Activated T-helper 9 cell treated with anti-CD3 and anti-CD28 coated beads, Interleukin-2, amount 50 U/mL, for 16 hours (primary cell): ENCODE measurements at places on chromosomes 2 and 18.

DNA sequence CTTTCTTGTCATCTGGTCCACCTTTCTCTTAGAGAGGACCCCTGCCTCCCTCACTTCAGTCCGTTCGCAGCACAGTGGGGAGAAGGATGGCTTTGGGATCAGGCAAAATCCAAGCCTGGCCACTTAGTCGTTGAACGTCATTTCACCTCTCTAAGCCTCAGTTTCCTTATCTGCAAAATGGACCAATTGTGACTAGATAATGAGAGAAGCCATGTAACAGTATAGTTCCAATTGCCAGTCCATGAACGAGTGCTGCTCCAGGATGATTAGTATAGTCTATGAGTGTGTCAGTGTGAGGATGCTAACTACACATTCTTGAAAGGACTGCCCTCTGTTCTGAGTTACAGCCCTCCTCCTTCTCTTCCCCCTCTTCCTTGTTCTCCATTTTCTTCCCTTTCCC is 1.1 kb downstream of the INHA start:
- DNase-seq: no peak

DNA sequence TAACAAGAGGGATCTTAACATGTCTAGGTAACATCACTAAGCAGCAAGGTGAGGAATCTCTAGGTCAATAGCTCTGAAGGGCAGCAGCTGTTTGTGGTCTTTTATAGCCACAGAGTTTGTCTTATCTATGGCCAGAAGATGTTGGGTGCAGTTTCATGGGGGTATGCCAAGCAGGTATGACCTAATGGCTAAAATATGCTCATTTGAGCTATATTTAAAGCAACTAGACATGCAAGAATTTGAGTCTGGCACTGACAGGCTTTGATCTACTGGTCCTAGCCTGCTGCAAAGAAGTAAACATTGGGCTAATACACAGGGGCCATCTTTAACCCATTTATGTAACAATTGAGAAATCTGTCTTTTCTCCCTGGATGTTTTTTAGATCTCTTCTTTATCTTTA is 13.9 kb upstream of the UGP2 start:
- DNase-seq: no peak

DNA sequence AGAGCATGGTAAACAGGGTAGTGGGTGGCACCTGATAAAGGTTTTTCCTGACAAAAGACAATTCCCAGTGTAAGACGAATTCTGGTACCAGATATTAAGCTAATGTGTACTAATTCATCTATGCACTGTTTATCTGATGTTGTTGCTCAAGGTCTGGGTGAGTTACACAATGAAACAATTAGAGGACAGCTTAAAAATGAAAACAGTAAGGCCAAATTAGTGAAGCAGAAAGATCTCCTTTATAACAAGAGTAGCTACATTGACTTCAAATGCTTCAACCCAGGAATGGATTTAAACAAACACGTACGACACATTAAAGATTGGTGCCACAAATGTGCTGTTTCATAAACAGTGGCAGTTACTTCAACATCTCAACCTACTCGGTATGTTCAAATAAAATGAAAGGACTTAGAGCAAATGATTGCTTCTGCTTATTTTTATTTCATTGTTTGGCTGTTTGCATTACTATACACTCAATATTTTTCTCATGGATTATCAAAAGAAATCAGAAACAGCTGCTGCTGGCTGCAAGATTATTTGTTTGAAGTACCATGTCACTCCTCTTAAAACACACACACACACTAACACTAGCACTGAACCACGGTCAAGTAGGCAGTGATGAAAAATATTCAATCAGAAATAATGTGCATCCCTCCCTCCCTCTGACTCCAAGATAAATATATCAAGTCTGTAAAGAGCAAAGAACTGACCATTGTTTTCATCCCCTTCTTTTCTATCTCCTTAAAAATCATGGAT is 94.4 kb upstream of the RND3 start:
- DNase-seq: no peak

DNA sequence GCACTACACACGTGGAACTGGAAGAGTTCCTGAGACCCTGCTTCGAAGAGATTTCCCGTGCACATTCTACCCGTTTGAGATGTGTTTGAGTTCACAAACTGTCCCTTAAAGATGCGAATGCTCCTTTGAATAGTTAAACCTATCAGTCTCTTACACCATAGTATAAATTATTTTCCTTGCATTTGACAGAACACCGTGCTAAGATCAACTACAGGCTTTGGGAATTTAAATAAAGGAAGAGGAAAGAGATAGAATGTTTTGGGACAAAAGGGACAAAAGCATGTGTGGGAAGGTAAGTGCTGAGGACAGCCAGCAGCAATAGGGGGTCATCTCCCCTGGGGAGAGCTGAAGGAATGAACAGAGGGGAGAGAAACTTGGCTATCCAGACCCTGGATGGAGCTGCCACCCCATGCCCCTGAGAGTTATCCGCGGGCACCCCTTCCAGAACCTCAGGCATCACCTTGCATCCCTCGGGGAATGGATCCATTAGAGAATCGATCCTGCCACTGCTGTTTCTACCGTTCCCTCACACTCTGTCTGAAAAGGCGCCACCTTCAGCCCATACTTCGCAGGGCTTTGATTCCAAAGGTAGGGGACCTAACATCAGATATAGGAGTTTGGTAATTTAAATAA is 888 bp upstream of the ADCY3 start:
- DNase-seq: no peak

DNA sequence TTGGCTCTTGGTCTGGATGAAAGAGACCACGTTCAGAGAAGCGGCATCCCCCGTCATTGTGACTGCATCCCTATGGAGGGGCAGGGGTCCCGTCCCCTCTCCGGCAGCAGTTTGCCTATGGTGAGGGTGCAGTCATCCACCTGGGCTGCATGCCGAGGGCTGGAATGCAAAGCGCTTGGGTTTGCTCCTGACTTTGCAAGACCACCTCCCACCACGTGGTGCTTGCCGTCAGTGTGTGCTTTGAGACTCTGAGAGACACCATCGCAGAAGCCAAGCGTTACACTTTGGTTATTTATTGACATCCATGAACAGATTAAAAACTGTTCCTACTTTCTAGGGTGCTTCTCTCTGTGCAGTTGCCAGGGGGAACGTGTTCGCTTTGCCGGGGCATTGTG is 59.5 kb downstream of the SH3RF3 start:
- DNase-seq: no peak

GRCh38 chr18:70160073-70160678 is 45.3 kb downstream of the RTTN start:
- no peak for DNase-seq

DNA sequence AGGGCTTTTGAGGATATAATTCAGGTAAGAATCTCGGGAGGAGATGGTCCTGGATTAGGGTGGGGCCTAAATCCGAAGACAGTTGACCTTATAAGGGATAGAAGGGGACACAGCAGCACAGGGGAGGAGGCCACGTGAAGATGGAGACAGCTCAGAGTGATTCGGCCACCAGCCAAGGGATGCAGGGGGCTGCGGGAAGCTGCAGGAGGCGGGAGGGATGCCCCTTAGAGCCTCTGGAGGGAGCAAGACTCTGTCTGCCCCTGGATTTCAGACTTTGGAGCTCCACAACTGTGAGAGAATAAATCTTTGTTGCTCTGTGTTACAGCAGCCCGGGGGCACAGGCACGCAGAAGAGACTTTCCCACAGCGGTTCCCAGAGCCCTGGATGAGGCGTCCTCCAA is 143.7 kb downstream of the ASB1 start:
- no peak for DNase-seq

- no peak for DNase-seq
Observed at GRCh38 chr18:44473394-44474066, 207.2 kb upstream of the SETBP1 start.

GRCh38 chr18:24790347-24790746 is 329.9 kb downstream of the HRH4 start:
- no peak for DNase-seq

DNA sequence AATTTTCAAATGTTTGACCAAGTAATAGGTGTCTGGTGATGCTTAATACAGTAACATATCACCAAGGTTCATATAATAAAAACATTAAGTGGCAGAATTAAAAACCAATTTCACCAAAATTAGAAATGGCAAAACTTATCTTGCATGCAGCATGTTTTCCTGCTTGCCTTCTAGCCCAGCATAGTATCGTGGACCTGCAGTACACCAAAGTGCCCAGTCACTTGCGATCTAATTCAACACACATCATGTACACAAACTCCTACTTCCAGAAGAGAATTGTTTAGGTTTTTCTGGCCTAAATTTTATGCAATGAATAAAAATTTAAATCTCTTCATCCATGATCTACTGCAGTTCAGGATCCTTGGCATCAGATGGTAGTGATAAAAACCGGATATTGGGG is 28.9 kb downstream of the LPIN2 start:
- no peak for DNase-seq

DNA sequence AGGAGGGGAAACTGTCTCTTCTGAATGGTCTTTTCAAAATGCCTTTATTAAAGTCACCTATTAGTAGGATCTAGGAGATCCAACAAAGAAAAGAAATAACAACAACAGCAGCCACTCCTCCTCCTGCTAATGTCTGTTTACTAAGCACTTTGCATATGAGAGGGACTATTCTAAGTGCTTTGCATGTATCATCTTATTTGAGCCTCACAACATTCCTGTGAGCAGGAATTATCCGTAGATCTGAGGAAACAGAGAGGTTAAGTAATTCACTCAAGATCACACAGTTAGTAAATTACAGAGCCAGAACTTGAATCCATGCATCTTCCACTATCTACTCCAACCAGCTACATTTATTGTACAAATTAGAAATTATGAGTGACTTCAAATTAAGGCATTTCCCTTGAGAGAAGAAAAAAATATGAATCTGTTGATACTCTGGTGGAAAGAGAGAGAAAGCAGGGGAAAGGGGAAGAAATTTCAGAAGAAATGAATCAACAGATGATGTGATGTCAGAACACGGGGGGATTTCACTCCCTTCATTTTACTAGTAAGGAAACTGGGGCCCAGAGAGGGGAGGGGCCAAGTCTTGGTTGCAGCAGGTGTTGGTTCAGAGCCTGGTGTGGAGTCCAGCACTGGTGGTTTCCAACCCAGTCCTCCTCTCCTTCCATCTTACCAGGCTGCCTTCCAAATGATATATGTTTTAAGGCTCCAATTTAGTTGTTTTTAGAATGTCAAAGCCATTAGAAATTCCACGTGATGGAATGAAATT is 49.7 kb downstream of the TSN start:
- DNase-seq: no peak

DNA sequence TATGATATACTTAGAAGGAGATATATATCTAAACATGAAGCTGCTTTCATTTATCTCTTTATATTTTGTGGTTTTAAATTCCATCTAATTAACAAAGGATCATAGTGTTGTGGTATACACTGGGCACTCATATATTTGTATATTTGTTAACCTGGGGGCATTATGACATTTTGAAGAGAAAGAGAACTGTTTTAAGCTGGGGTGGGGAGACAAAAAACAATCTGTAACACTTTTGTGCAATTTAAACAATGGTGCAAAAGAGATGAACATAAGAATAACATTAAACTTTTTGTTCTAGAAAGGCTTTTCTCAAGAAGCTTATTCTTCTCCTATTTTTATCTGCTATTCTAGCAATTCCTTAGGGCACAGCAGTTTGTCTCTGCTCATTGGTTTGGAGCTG is 842.0 kb upstream of the CDH2 start:
- DNase-seq: no peak

DNA sequence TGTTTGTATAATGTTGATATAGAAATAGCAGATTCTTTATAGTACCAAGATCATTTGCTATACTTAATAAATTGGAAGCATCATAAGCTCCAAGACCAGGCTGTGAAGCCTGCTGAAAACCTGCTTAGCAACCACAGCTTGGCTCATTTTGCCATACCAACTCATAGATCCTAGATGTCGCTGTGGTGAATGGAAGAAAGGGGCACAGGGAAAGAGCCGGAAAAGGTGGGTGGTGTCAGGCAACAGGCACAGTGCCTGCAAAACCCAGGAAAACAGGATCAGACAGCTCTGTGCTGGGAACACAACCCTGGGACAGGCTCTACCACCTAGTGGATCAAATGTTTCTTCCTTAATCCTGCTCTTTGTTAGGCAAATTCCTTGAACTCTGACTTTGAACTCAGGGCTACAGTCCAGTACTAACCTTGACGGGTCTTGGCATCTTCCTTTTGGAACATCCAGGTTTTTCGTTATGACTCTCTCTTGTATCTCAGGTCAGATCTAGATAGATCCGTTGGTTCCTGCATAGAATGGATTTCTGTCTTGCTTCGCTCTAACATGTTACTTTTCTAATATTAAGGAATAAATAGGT is 31.6 kb downstream of the TWSG1 start:
- no peak for DNase-seq

DNA sequence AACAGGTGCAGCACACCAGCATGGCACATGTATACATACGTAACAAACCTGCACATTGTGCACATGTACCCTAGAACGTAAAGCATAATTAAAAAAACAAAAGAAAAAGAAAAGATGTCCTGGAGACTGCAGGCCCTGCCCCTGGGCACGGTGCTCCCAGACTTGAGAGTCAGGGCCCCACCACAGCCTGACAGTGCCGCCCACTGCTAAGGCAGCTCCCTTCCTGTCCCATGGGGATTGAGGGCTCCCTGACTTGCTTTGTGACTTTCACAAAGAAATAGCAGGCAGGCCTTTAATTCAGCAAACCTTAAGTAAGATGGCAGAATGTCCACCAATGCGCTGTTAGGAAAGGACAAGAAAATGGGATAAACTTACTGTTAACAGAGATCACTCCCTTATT is 116.8 kb downstream of the NDUFA10 start:
- no peak for DNase-seq

- no peak for DNase-seq
Observed at GRCh38 chr2:57370882-57371585, 675.6 kb upstream of the VRK2 start.
